Activated CD8-positive, alpha-beta memory T cell treated with anti-CD3 and anti-CD28 coated beads, Interleukin-2, amount 10 ng/mL, durations not matched to agents 7 days and 5 days (primary cell): ENCODE measurements at places on chromosomes 3 and 15.

- DNase-seq: no peak
- no peaks in the 10 kb centered on the region for H3K4me1 ChIP-seq
- H3K27ac ChIP-seq: no peak overlapping the region
Measured at GRCh38 chr3:155442072-155442471, 148.6 kb upstream of the STRIT1 start.

GRCh38 chr3:75272691-75273090 is 391.4 kb upstream of the FRG2C start:
- no peaks in the 10 kb centered on the region for H3K36me3 ChIP-seq
- no peak overlapping the region for H3K27ac ChIP-seq
- H3K4me1 ChIP-seq: no peaks in the 10 kb centered on the region
- no peaks in the 10 kb centered on the region for H3K27me3 ChIP-seq
- DNase-seq: no peak
- no peak overlapping the region for H3K4me3 ChIP-seq

DNA sequence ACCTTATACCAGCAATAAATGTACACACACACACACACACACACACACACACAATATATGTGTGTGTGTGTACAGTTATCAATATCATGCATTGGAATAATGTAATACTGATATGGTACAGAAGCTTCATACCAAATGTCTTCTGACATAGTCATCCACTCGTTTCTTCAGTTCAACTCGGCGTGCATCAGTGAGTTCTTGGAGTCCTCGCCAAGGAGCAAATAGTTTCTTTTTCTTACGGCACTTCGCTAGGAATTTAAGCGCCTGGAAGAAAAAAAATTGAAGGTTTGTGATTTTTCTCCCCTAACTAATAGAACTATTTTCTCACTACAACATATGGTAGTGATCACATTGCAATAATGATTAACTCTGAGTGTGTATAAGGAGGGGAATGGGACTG is 32.1 kb upstream of the GOLGB1 start:
- H3K27ac ChIP-seq: no peak overlapping the region
- no peak for DNase-seq
- no peaks in the 10 kb centered on the region for H3K4me1 ChIP-seq
- peaks cover 64% of the 10 kb centered on the region for H3K36me3 ChIP-seq
- no peak overlapping the region for H3K4me3 ChIP-seq

GRCh38 chr3:81788610-81789009 is 27.2 kb upstream of the GBE1 start:
- no peak overlapping the region for H3K27ac ChIP-seq
- H3K36me3 ChIP-seq: no peaks in the 10 kb centered on the region
- H3K4me3 ChIP-seq: no peak overlapping the region
- peaks cover 12% of the 10 kb centered on the region for H3K27me3 ChIP-seq
- no peaks in the 10 kb centered on the region for H3K4me1 ChIP-seq

- H3K36me3 ChIP-seq: peaks cover 13% of the 10 kb centered on the region
- H3K4me3 ChIP-seq: no peak overlapping the region
- H3K27me3 ChIP-seq: no peaks in the 10 kb centered on the region
- peaks cover 6% of the 10 kb centered on the region for H3K4me1 ChIP-seq
- DNase-seq: no peak
- H3K27ac ChIP-seq: no peak overlapping the region
Measured at GRCh38 chr3:105931500-105931899, 62.7 kb upstream of the CBLB start.

DNA sequence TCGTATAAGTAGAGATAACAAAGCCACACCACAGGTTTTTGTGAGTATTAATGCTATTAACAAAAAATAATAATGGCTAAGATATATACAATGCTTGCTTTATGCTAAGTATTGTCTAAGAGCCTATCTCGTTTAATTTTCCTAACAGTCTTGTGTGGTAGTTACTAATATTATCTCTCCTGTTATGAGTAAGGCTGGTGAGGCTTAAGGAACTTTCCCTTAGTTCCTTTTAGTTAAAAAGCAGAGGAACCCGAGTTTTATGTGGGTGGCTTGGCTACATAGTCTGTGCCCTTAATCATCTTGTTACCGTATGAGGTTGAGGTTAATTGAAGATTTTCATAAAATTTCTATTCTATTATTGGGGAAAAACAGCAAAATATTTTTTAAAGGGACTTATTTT is 218.4 kb downstream of the SOX2 start:
- H3K27me3 ChIP-seq: no peaks in the 10 kb centered on the region
- H3K4me3 ChIP-seq: no peak overlapping the region
- no peak for DNase-seq
- H3K36me3 ChIP-seq: no peaks in the 10 kb centered on the region

GRCh38 chr3:17938313-17938712 is 195.9 kb upstream of the TBC1D5 start:
- H3K27me3 ChIP-seq: peaks cover 52% of the 10 kb centered on the region
- DNase-seq: no peak
- H3K4me1 ChIP-seq: no peaks in the 10 kb centered on the region

GRCh38 chr3:166837535-166837934 is 542.6 kb downstream of the ZBBX start:
- H3K27ac ChIP-seq: no peak overlapping the region
- no peak overlapping the region for H3K4me3 ChIP-seq
- H3K4me1 ChIP-seq: no peaks in the 10 kb centered on the region
- no peaks in the 10 kb centered on the region for H3K36me3 ChIP-seq
- no peaks in the 10 kb centered on the region for H3K27me3 ChIP-seq
- DNase-seq: no peak

DNA sequence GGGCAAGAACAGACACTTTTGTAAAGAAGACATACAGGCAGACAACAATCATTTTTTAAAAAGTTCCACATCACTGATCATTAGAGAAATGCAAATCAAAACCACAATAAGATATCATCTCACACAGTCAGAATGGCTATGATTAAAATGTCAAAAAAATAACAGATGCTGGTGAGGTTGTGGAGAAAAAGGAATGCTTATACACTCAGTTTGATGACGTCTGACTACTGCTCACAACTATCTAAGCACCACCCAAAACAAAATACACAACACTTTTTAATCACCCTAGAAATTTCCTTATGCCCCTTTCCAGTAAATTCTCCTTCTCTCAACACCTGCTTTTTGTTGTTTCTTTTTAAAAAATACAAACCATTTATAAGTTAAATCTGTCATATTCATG is 228.8 kb downstream of the ISL2 start:
- H3K36me3 ChIP-seq: peaks cover 12% of the 10 kb centered on the region
- H3K27me3 ChIP-seq: no peaks in the 10 kb centered on the region
- no peak overlapping the region for H3K4me3 ChIP-seq
- no peak for DNase-seq

- H3K27ac ChIP-seq: no peak overlapping the region
- no peak for DNase-seq
- H3K4me3 ChIP-seq: no peak overlapping the region
- H3K4me1 ChIP-seq: peaks cover 30% of the 10 kb centered on the region
- H3K36me3 ChIP-seq: peaks cover 51% of the 10 kb centered on the region
Measured at GRCh38 chr3:121663171-121663847, 2.6 kb upstream of the HCLS1 start.

- no peaks in the 10 kb centered on the region for H3K27me3 ChIP-seq
- DNase-seq: no peak
- H3K36me3 ChIP-seq: no peaks in the 10 kb centered on the region
Measured at GRCh38 chr3:46669191-46669999, 24.1 kb downstream of the ALS2CL start.

DNA sequence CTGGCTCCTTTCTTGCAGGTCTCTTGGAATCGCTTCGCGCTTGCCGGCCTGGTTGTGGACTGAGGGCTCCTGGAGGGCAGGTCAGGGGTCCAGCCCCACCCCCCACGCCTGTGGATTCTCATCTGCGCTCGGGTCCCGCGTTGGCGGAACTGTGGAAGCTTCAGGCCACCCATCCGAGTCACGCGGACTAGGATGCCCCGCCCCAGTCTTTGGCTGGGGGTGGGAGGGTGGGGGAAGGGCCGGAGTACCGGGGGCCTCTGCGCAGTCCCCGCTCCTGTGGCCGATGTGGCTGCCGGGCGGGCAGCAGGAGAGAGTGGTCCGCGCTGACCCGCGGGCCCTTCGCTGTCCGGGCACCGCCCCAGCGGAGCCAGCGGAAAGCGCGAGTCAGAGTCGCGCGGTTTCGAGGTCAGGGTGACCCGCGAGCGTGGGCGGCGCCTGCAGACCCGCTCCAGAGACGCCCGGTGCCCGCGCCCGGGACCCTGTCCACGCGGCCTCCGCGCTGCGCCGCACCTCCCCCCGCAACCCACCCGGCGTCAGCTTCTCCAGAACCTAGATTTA is 114.2 kb downstream of the KLF13 start:
- no peaks in the 10 kb centered on the region for H3K36me3 ChIP-seq
- peak overlapping the region; percentile 87 for H3K27ac ChIP-seq
- no peaks in the 10 kb centered on the region for H3K27me3 ChIP-seq
- peak; percentile 68 for DNase-seq

DNA sequence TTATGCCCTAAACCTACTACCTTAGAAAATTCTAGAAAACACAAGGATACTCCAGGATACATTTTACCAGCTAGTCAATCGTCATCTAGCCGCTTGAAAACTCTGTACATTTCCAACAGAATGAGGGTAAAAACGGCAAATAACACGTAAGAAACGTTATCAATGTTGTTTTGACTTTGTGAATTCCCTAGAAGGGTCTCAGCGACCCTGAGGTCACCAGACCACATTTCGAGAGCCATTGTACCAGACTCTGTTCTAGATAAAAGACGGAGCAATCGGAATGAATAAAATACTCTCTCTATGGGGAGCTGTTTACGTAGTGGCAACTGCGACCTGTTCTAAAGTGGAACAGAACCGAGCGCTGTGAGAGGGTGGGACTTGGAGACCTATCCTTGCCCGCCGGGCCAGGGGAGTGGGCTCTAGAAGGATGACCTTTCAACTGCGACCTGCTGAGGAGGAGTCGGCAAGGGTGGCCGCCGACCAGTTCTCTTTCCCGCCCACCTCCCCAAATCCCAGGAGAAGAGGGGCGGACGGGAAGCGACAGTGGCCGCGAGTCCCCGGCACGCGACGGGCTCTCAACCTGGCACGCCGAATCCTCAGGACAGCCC is 778 bp upstream of the AP4E1 start:
- H3K36me3 ChIP-seq: peaks cover 14% of the 10 kb centered on the region
- H3K4me3 ChIP-seq: peak overlapping the region; percentile 91
- peaks cover 29% of the 10 kb centered on the region for H3K4me1 ChIP-seq
- H3K27me3 ChIP-seq: no peaks in the 10 kb centered on the region
- peak; percentile 74 for DNase-seq
- peak overlapping the region; percentile 99 for H3K27ac ChIP-seq

- H3K36me3 ChIP-seq: peaks cover 6% of the 10 kb centered on the region
- no peak overlapping the region for H3K27ac ChIP-seq
- peaks cover 19% of the 10 kb centered on the region for H3K4me1 ChIP-seq
Measured at GRCh38 chr3:189278221-189278620, 106.5 kb downstream of the TPRG1 start.

DNA sequence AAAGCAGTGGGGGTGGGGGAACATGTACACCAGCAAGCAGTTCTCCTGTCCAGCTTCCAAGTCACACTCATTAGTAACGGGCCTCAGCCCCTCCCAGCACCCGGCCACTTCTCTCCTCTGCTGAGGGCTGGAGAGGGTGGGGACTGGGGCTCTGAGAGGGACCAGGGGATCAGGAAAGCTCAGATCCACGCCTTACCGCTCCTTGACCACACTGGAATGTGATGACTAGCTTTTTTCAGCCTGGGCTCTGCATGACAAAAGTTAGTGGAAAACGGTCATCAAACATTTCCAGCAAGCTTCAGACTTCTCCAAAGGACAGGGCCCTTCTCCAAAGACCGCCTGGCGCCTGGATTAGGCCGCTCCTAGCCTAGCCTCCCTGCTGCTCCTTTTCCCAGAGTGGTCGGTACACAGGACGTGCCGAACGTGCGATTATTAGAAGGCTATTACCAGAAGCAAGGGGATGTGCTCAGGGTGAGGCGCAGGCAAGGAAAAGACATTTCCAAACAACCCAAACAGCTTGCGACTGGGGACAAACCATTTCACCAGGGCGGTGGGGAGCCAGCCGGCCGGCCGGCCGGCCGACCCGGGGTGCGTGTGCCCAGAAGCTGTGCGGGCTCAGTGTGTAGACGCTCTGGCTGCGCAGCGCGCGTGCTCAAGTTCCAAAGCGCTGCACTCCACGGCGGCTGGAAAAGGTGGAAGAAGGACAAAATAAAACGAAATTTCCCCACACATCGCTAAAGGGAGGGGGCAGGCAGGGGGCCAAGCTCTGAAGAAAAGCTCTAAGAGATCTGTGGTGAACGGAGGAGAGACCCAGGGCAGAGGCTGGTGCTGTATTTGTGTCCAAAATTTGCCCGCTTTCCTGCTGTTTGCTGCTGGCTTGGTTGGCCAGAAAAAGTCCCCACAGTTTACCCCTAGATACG is 51.0 kb upstream of the SSR3 start:
- H3K4me3 ChIP-seq: peak overlapping the region; percentile 70
- peaks cover 8% of the 10 kb centered on the region for H3K27me3 ChIP-seq
- DNase-seq: no peak
- peaks cover 43% of the 10 kb centered on the region for H3K4me1 ChIP-seq
- peaks cover 3% of the 10 kb centered on the region for H3K36me3 ChIP-seq

- H3K36me3 ChIP-seq: no peaks in the 10 kb centered on the region
- no peaks in the 10 kb centered on the region for H3K27me3 ChIP-seq
- no peak overlapping the region for H3K4me3 ChIP-seq
- H3K27ac ChIP-seq: no peak overlapping the region
Measured at GRCh38 chr3:126485176-126485897, 9.6 kb upstream of the ZXDC start.

DNA sequence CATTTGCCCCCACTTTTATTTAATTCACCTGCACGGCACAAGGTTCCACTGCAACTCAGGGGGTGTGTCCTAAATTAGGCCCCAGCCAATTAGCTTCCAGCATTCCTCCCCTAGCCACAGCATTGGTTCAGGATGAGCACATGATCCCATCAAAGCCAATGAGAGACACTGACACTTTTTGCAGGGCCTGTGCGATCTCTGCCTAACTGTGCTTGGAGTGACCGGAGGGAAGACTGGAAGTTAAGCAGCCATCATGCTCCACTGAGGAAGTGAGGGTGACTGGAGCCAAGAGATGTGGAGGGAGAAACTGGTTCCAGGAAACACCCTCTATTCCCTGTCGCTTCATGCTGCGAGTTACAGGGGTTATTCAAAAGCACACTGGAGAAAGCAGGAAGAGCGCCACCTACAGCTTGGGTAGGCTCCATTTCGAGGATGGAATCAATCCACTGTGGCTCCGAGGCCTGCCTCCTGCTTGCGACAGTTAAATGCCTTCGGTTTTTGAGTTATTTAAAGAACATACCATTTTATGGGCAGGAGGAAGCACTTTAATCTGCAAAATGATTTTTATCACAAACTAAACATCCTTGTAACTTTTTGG is 122.2 kb upstream of the WNT5A start:
- no peak overlapping the region for H3K4me3 ChIP-seq
- no peaks in the 10 kb centered on the region for H3K4me1 ChIP-seq
- no peak overlapping the region for H3K27ac ChIP-seq
- no peak for DNase-seq
- H3K36me3 ChIP-seq: no peaks in the 10 kb centered on the region

GRCh38 chr15:29670266-29670665 is 152.0 kb downstream of the TJP1 start:
- H3K4me1 ChIP-seq: no peaks in the 10 kb centered on the region
- H3K4me3 ChIP-seq: no peak overlapping the region
- peaks cover 11% of the 10 kb centered on the region for H3K27me3 ChIP-seq
- H3K27ac ChIP-seq: no peak overlapping the region
